Activated T-helper 9 cell treated with anti-CD3 and anti-CD28 coated beads, Interleukin-2, amount 50 U/mL, for 16 hours (primary cell): ENCODE measurements at places on chromosomes 7 and 10.
A peak's percentile ranks its signal among the peaks of the same experiment; 100 is the strongest.

- peak; percentile 28 for DNase-seq
Observed at GRCh38 chr7:50092579-50093491, at the start of gene ZPBP. TSS of gene ZPBP (minus strand) at chr7:50093246. CDS start at chr7:50093194, 52 bp downstream.

- DNase-seq, result no peak
Observed at GRCh38 chr10:114479307-114479706, 75.0 kb upstream of the AFAP1L2 start.

DNA sequence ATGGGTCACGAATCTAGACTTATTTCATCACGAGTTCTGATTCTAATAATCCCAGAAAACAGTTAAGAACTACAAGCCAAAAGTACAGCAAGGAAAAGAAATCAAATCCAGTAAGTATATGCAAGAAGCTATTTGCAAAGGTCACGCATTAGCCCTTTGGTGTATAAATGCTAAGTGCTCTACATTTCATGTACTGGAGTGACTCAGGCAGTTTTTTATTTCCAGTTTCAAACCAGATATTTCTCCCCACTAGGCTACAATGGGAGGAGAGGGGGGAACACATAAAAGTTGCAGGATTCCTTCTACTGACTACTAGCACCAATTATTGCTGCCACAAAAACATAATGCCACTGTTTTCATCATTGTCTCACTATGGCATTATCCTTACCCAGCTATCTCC lies 148.0 kb downstream of the NRCAM start:
- no peak for DNase-seq

GRCh38 chr7:129341212-129341611 lies 93.0 kb upstream of the STRIP2 start:
- DNase-seq, result no peak

DNA sequence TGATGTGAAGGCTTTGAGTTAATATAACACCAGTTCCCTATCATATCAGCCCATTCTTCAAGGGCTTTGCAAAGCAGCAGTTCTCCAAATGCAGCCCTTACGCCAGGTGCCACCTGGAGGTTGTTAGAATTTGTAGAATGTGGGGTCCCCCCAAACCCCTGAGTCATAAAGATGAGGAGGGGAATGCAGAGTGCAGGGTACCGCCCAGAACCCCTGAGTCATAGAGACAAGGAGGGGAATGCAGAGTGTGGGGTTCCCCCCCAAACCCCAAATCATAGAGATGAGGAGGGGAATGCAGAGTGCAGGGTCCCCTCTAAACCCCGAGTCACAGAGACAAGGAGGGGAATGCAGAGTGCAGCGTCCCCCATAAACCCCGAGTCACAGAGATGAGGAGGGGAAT lies 605.8 kb downstream of the PTPRN2 start:
- no peak for DNase-seq

DNA sequence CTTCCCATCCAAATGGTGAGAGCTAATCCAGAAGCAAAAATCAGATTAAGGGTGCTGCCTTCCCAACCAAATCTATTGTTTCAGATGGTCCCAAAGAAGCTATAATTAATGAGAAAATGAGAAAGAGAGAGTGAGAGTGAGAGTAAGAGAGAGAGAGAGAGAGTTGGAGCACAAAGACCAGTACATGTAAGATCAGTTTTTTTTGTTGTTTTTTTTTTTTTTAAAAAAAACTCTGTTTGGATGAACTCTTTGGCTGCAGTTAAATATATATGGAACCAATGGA lies 305.6 kb downstream of the PTEN start:
- DNase-seq, result no peak
